ENCODE measurements at places on chromosomes 4 and X.

DNA sequence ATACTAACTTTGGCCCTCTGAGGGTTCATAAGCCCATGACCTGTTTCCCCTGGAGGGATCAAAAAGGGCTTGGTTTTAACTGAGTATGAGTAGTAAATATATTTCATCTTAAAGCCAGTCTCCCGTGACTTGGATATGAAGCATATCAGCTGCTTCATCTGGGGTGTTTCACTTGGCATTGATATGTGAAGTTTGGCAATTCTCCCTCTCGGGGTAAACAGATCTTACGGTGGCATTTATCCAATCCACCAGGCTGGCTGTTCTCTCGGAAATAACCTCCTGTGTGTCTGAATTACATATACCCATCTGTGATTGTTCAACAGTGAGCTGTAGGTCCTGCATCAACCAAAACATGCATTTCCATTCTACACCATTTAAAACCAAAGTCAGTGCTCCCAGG lies 130.7 kb downstream of the ADAM29 start:
- DNase-seq, result no peak

DNA sequence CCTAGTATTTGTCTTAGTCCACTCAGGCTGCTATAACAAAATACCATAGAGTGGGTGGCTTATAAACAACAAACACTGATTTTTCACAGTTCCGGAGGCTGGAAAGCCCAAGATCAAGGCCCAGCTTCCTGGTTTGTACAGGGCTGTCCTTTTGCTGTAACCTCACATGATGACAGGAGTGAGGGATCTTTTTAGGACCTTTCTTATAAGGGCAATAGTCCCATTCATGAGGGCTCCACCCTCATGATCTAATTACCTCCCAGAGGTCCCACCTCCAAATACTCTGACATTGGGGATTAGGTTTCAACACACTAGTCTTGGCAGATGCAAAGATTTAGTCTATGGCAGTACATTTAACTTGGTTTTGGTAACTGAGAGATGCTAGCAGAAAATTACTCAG lies 20.9 kb downstream of the GPAT3 start:
- no peak for DNase-seq

DNA sequence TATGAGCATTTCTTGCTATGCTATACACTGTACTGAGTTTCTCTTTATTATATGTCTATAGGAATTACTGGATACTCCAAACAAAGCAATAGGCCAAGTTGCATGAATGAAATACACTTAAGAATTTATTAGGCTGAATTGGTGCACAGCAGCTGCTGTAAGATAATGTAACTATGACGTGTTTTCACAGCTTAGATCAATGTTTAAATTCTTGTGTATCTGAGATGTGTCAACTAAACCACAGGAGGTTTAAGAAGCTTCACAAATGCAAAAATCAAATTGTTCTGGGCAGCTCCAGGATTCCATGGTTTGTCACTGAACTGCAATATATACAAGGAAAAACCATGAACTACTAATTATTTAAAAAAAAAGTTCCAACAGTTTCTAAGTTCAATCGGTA lies 156.7 kb downstream of the MAPK10 start:
- DNase-seq, result no peak

DNA sequence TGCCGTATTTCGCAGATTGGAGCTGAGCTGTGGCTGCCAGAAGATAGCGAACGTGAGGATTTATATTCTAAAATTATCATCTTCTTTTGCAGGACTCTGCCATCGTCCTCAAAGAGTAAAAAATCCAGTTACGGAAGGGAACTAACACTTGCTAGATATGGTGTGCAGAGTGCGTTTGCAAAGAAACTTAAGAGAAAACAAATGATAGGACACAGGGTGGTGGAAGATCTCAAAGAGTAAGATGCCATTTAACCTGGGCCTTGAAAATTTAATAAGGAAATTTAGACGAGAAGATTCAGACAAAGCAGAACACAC lies 566 bp downstream of the LARP7 start:
- DNase-seq, result no peak

GRCh38 chr4:144862210-144862609 lies 216.3 kb downstream of the HHIP start:
- no peak for DNase-seq

DNA sequence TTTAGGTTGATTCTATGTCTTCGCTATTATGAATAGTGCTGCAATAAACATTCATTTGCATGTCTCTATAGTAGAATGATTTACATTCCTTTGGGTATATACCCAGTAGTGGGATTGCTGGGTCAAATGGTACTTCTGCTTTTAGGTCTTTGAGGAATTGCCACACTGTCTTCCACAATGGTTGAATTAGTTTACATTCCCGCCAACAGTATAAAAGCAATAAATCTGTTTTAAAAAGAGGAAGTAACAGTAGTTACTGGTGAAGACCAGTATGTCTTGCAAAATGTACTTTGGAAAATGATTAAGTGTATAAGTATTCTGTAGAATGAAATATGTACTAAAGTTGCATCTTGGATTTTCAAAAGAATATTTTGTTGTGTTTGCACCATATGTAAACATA lies 77.3 kb downstream of the SHROOM4 start:
- no peak for DNase-seq

GRCh38 chrX:100363896-100364295 lies 46.2 kb downstream of the PCDH19 start:
- no peak for DNase-seq

Measured in MG63 (cell line).